SW 1271 (cell line): ENCODE measurements at places on chromosomes 3 and 15.

DNA sequence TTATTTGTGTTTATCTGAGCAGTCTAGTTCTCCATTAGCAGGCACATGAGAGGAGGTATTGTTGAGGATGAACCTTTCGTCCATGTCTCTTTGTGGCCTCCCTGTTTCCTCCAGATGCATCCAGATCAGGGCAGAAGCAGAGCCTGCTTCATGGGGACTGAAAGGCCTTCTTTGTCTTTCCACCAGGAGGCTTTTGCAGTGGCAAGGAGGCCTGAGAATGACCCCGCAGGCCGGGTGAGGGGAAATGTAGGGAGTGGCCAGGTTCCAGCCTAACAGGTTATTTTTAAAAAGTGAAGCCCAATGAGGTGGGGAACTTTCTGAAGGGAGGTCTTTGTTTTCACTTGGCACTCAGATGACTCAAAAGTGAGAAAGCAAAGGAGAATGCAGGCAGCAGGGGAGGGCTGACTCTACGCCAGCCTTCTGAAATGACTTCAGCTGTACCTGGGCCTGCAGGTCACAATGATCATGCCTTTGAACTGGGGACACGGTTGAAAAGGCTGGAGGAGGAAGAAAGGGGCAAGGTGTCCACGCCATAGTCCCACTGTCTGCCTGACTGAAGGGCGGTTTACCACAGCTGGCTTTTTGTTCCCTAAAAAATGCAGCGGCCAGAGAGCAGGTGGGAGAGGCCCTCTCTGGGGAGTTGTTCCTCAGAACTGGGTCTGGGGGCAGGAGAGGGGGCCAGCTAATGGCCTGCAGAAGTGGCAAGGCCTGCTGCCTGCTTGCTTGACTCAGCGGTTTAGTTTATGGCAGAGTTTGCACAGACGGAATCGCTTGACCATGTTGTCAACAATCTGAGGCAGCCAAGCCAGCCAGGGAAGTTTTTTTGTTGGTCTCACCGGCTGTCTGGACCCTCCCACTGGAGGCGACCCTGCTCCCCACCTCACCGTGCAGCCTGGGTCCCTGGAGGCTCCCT, 28.7 kb downstream of the CMTM7 start:
- DNase-seq, result peak; percentile 82

- no peak for DNase-seq
Measured at GRCh38 chr3:45922039-45922326, 21.3 kb upstream of the CXCR6 start.

DNA sequence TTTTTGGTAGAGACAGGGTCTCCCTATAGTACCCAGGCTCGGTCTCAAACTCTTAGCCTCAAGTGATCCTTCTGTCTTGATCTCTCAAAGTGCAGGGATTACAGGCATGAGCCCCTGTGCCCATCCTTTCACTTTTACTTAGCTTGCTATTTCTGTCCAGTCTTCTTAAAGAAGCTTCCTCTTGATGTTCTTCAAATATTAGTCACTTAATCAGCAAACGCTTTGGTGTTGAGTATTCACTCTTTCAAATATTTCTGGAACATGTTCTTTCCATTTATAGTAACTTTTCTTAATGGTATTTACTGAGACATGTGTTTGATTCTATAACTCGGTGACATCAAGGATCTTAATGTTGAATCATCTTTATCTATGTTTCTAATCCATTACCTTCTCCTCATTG, 122.1 kb downstream of the CNTN6 start:
- DNase-seq, result no peak

DNA sequence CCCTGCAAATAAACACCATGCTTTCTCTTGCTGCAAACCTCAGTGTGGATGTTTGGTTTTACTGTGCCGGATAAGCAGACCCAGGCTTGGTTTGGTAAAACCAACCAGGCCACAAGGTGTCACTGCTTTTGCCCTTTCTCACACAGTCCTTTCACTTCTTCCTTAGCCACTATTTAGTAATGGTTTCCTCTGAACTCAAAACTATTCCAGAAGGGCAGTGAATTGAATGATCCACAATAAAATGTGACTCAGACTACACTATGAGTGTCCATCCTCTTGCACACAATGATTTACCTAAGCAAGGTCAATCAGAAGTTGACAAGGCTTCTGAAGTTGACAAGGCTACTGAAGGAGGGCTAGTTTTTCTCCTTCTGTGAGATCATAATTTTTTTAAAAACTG, 552.4 kb upstream of the CCDC54 start:
- peak; percentile 8 for DNase-seq

GRCh38 chr3:174168026-174168425, 691.1 kb upstream of the NAALADL2 start:
- no peak for DNase-seq

- DNase-seq, result no peak
Measured at GRCh38 chr3:179309225-179310078, 13.4 kb upstream of the ZNF639 start.

GRCh38 chr3:35183927-35184675, 455.2 kb upstream of the ARPP21 start:
- peak; percentile 9 for DNase-seq

GRCh38 chr3:172074586-172074985, 35.2 kb downstream of the FNDC3B start:
- DNase-seq, result no peak

DNA sequence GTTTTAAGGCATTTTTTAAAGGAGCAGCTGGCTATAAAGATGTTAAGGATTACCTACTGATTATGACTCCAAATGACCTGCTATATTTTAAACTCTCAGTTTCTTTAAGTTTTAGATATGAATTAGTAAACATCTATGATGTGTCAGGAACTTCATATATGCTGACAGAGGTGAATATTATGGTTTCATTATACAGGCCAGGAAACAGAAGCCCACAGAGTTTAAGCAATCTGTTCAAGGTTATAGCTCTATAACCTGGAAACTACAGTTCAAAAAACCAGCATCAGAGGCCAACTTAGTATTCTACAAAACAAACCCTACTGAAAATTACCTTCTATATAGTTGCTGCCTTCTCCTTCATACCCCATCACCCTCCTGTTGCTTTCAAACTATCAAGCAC, 17.4 kb downstream of the PLSCR4 start:
- DNase-seq, result no peak

- DNase-seq, result no peak
Measured at GRCh38 chr3:56835650-56836227, 34.0 kb upstream of the ARHGEF3 start.

DNA sequence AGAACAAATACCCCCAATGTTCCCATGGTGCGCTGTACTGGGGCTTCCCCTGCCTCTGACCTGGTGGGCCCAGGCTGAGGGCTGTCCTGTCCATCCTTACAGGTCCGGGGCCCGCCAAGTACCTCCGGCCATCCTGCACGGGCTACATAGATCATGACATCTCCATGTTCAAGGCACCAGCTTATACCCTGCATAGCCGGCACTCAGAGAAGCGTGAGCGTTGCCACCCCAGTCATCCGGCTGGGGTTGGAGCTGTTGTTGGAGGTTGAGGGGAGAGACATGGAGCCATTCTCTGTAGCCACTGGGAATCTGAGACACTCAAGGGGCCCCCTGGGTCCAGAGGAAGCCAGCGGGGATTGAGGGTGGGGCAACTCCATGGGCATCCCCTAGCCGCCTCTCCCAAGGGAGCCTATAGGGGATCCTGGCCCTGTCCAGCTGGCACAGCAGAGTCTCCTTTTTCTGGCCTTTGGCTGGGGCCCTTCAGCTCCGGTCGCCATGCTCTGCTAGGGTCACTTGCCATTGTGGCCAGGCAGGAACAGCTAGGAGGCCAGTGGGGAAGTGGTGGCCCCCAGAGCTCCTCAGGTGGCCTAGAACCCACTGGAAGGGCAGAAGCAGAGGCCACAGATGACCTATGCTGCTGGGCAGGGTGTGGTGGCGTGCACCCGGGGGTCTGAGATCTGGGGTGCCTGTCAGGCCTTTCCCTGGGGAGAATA, 12.5 kb upstream of the CSPG4 start:
- no peak for DNase-seq

DNA sequence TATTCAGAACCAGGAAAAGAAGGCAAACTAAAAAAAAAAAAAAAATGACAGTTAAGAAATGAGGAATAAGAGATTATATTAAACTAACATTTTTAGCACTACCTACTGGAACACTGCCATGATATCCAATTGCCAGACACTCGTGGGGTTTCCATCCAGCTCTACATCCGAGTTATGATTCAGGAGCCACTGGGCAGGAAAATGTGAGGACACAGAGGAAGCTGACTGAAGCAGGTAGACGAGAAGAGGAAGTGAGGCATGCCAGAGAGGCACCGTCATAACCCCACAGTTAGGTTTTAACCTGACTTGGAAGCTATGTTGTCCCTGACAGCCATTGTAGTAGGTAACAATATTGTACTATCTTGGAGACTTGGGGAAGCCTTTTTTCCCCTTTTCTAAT, 495.0 kb downstream of the NLGN1 start:
- no peak for DNase-seq

- no peak for DNase-seq
Measured at GRCh38 chr3:111735912-111736311, 123.2 kb upstream of the PHLDB2 start.

DNA sequence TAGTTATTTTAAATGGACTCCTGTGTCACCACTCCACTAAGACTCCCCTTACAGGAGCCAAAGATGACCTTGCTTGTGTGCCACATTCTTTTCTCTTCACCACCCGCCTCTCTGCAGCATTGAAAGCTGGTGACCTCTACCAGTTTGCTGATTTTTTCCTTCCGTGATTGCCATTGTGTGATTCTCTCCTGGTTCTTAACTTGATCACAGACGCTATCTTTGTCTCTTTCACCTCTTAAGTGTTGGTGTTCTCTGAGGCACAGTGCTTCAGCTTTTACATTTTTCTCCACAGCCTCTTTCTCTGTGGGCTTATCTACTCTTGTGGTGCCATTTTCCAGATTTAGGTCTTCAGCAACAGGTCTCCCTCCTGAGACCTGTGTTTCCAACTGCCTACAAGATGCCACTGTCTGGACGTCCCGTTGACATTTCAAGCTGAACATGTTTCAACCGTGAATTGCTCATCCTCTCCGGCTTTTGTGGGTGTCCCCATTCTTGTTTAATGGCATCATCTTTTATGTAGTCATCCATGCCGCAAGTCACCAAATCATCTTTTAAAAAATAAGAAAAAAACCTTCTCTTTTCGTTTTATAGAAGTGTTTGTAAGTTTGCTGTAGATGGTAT, 26.5 kb downstream of the IQGAP1 start:
- DNase-seq, result peak; percentile 69

- no peak for DNase-seq
Measured at GRCh38 chr15:63473999-63474809, 30.2 kb upstream of the USP3 start.

- no peak for DNase-seq
Measured at GRCh38 chr3:100268156-100268555, 7.4 kb downstream of the TBC1D23 start.

GRCh38 chr3:66276705-66277274, 56.0 kb downstream of the SLC25A26 start:
- DNase-seq, result peak; percentile 4

GRCh38 chr15:70199124-70199482, 101.4 kb upstream of the TLE3 start:
- DNase-seq, result no peak

DNA sequence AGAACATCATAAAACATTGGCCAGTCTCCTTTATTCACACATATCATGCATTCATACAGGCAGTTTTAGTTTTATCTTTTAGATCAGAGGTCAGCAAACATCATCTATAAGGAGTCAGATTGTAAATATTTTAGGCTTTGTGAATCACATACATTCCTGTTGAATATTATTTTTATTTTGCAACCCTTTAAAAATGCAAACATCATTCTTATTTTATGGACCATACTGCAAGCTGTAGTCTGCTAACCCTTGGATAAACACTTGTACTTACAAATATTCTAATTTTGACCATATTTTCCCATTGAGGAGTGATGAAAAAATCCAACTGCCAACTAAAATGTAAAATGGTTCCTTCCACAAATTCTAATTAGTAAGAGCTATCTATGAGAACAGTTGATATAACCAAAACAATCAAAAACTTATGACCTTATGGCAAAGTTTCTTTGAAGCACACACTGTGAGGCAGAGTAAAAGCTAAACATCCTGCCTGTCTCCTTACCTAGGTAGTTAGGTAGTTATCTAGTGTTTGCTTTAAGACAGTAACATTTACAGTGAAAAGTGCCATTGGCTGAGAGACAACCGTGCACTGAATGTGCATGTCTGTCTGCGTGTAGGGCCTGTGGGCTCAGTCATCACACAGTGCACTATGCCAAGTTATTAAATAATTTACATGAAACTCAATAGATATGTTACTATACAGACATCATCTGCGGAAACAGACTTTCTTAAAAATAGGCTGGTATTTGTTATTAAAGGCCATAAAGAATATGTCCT, 57.7 kb downstream of the PIK3R4 start:
- no peak for DNase-seq

DNA sequence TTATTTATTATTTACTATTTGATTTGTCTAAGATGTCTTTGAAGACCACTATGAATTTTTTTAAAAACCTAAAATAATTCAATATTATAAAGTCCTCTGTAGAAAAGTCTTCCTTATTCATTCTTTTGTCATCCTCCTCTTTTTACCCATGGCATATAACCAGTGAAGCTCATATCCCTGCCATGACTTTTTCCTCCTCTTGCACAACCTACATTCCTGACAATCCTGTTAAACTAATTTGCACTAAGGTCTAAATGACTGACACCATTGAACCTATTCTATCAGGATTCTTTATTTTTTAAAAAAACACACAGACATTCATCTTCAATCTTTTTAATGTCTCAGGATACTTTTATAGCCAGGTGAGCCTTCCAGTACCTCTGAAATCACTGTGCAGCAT, 159.9 kb upstream of the SLC2A2 start:
- no peak for DNase-seq

DNA sequence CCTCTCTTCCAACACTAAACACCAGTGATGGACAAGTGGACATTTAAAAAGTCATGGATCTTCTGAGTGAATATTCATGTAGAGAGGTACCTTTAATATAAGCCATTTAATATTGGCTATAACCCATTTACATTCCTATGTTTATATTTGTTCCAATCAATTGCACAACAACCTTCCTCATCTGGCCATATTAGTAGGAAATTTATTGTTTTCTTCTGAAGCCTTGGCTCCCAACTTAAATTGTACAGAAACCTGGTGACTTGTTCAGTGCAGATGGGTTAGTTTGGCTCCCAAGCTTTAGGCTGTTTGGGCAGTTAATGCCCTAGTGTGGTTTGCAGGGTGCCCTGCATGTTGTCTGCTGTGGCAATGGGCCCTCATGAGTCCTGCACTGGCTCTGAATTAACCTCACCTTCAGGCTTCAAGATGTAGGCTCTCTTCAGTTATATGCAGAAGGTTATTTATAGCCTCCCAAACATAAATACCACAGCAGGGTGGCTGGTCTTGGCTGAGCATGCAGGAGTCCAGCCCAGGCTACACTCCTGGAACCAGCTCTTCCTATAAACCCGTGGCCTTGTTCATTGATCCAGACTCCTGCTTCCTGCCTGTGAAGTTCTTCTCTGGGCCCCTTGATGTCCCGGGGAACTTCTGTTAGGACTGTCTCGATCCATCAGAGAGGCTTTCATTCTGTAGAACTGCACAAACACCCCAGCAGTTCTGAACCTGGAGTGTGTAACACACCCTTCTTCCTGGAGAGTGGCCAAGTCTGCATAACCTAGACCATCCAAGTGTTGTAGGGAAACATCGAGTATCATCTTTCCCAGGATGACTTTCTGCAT, 57.0 kb downstream of the DUT start:
- no peak for DNase-seq
